ENCODE measurements at places on chromosomes 2 and 18. TPM values are rescaled to one million over a fixed set of nuclear protein-coding genes. Genes with fewer than 3 reads are reported as not detected.

GRCh38 chr2:44655401-44655864, 286.1 kb upstream of the SIX3 start:
- H3K4me1 ChIP-seq: no peaks in the 10 kb centered on the region
- no peak for DNase-seq
- no peak overlapping the region for H3K4me3 ChIP-seq
- H3K27me3 ChIP-seq: no peaks in the 10 kb centered on the region
- no peak overlapping the region for H3K27ac ChIP-seq

DNA sequence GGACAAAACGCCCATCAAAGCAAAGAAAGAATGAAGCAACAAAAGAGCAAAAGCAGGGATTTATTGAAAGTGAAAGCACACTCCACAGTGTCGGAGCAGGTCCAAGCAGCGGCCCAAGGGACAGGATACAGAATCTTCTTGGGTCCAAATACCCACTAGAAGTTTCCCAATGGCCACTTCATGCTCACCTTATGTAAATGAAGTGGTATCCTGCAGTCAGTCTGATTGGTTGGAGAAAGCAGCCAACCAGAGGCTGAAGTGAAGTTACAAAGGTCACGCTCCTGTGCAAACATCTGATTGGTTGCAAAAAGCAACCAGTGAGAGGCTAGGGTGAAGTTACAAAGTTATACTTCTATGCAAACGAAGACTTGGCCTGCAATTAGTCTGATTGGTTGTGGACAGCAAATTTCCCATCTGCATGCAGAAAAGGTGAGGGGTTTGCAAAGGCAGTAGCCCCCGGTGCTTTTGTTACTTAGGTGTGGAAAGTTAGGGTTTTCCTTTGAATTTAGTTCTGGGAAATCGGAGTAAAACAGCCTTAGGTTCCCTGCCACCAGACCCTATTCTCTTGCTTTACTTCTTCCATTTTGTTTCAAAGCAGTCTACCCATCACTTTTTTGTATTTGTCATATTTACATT, 12.9 kb downstream of the DUSP19 start:
- H3K27me3 ChIP-seq: no peaks in the 10 kb centered on the region
- no peak overlapping the region for H3K27ac ChIP-seq
- H3K36me3 ChIP-seq: no peaks in the 10 kb centered on the region
- H3K4me1 ChIP-seq: no peaks in the 10 kb centered on the region

PAX8 gene
- 1.8 TPM for total RNA-seq

GRCh38 chr2:201904538-201905420, 98.4 kb downstream of the CDK15 start:
- H3K4me3 ChIP-seq: no peak overlapping the region
- no peak overlapping the region for H3K27ac ChIP-seq
- H3K36me3 ChIP-seq: no peaks in the 10 kb centered on the region
- H3K4me1 ChIP-seq: peaks cover 3% of the 10 kb centered on the region

DNA sequence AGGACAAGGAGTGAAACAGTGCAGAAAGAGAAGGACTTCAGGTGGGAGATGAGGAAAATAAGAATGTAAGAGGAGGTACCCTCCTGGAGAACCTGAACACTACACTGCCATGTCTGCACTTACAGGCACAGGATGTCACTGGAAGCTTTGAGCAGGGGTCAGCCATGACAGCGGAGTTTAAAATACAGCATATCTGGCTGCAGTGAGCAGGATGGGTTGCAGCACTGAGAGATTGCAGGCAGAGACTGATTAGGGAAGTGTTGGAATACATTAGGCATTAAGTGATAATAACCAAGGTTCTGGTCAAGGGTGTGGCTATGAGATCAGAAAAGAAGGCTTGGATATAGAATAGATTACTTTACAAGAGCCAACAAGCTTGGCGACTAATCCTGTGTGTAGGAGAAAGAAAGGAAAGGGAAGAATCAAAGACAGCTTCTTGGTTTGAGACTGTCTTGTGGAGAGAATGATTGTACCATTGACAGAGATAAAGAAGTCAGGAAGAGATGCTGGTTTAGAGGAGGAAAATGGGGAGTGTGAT, 171.1 kb upstream of the RBMS1 start:
- no peak overlapping the region for H3K4me3 ChIP-seq
- no peak overlapping the region for H3K27ac ChIP-seq
- peaks cover 26% of the 10 kb centered on the region for H3K4me1 ChIP-seq
- DNase-seq: no peak

DNA sequence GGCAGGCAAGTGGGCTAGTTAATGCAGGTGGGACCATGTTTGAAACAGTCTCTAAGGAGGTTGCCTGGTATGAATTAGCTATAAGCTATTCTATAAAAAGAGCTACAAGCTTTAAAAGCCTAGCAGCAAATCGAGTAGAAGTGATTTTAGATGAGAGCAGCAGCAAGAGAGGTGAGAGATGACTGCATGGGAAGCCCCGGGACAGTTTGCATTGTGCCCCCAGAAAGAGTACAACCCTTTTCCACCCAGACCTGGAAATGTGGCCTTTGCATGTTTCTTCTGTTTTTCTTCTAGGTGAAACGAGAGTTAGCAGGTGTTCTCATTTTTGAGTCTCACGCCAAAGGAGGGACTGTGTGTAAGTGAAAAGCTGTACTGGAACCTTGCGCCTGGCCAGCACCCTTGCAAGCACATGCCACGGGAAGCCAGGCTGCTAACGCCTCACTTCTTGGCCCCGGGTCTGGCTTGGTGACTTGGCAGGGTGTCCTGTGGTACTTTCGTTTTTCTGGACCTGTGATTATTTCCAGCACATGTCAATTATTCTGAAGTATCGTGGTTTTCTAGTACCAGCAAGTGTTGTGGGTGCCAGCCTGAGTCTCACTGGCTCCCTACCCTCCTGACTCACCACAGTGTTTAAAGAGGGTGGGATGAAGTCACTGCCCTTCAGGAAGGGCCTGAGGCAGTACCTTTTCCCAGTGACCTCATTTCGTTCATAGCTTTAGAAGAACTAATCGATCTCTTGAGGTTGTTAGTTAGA, 90.3 kb upstream of the MAP3K20 start:
- H3K36me3 ChIP-seq: no peaks in the 10 kb centered on the region
- no peak overlapping the region for H3K27ac ChIP-seq
- H3K27me3 ChIP-seq: peaks cover 14% of the 10 kb centered on the region
- H3K4me1 ChIP-seq: peaks cover 6% of the 10 kb centered on the region

DNA sequence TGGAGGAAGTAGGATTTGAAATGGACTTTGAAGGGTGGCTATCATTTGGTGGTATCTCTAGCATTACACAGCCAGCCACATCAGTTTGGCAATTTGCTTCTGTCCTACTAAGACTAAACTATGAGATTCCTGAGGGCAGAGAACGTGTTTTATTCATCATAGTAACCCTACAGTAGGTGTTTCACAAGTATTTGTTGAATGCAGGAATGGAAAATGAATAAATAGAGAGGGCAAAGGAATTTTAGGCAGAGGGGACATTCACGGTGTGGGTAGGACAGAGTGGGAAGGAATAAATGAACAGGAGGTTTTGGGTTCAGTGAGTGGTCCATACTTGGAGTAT, 15.7 kb upstream of the GPR39 start:
- H3K4me1 ChIP-seq: no peaks in the 10 kb centered on the region
- no peak overlapping the region for H3K4me3 ChIP-seq
- H3K27me3 ChIP-seq: no peaks in the 10 kb centered on the region
- DNase-seq: no peak

GRCh38 chr18:57208047-57208446, 61.2 kb downstream of the BOD1L2 start:
- H3K4me3 ChIP-seq: no peak overlapping the region
- no peak overlapping the region for H3K27ac ChIP-seq
- peaks cover 28% of the 10 kb centered on the region for H3K27me3 ChIP-seq
- no peaks in the 10 kb centered on the region for H3K36me3 ChIP-seq
- no peak for DNase-seq

GATA6 gene
- not detected for total RNA-seq

- no peak overlapping the region for H3K27ac ChIP-seq
- peaks cover 8% of the 10 kb centered on the region for H3K4me1 ChIP-seq
- no peak for DNase-seq
- H3K27me3 ChIP-seq: no peaks in the 10 kb centered on the region
- H3K4me3 ChIP-seq: no peak overlapping the region
These were observed 18.9 kb downstream of the LDAH start for GRCh38 chr2:20803974-20804373.

MAB21L4 gene
- total RNA-seq: not detected

CABLES1 gene
- total RNA-seq: not detected

DNA sequence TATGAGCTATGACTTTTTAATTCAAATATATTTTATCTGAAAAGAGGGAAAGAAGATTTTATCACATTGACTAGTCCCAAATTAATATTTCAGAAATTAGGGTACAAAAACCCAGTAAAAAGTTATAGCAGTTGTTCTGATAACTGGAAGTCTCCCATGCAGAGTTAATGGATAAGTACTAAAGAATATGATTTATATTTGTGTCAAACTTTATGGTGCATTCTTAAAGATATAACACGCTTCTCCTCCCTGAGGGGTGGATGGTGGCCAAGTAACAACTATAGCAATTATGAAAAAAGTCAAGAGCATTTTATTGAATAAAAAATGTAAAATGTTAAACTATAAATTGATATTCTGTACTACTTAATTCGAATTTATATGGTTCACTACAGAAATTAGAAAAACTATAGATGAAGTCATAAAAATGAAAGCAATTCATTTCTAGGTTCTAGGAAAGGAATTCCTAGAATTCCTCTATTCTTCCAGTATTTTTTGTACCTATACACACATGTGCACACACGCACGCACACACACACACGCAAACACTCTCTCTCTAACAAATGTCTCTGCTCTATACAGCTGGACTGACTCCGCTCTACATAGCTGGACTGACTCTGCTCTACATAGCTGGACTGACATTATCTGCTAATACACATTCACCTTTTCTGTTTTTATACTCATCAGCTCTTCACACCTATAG, 111.3 kb downstream of the PRELID3A start:
- no peaks in the 10 kb centered on the region for H3K36me3 ChIP-seq
- H3K27me3 ChIP-seq: no peaks in the 10 kb centered on the region
- H3K4me3 ChIP-seq: no peak overlapping the region
- no peak overlapping the region for H3K27ac ChIP-seq
- no peaks in the 10 kb centered on the region for H3K4me1 ChIP-seq

GRCh38 chr2:120930236-120930635, 194.6 kb downstream of the GLI2 start:
- H3K4me3 ChIP-seq: no peak overlapping the region
- no peaks in the 10 kb centered on the region for H3K27me3 ChIP-seq
- no peaks in the 10 kb centered on the region for H3K36me3 ChIP-seq
- no peaks in the 10 kb centered on the region for H3K4me1 ChIP-seq
- DNase-seq: no peak

- H3K4me1 ChIP-seq: peaks cover 47% of the 10 kb centered on the region
- H3K27me3 ChIP-seq: no peaks in the 10 kb centered on the region
- peak overlapping the region; percentile 98 for H3K27ac ChIP-seq
- peak overlapping the region; percentile 88 for H3K4me3 ChIP-seq
These were observed 24.1 kb upstream of the NMUR1 start for GRCh38 chr2:231554327-231554726.

- no peak for DNase-seq
- no peaks in the 10 kb centered on the region for H3K36me3 ChIP-seq
- H3K27me3 ChIP-seq: no peaks in the 10 kb centered on the region
- no peak overlapping the region for H3K4me3 ChIP-seq
- H3K27ac ChIP-seq: no peak overlapping the region
These were observed 2.4 kb downstream of the NEU4 start for GRCh38 chr2:241811201-241811951.

ZNF892 gene
- total RNA-seq: 4.1 TPM

DNA sequence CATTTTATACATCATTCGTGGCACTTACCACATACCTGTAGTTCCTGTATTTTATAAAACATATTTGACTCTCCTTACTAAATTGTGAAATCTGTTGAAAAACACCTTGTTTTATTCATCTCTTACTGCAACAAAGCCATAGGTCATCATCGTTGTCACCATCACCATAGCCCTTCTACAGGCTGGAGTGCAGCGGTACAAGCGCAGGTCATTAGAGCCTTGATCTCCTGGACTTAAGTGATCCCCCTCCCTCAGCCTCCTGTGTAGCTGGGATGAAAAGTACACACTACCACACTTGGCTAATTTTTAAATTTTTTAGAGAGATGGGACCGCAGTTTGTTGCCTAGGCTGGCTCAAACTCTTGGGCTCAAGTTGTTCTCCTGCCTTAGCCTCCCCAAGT, 184.2 kb downstream of the PHLPP1 start:
- DNase-seq: no peak
- H3K36me3 ChIP-seq: peaks cover 9% of the 10 kb centered on the region
- no peak overlapping the region for H3K4me3 ChIP-seq
- no peak overlapping the region for H3K27ac ChIP-seq
- H3K27me3 ChIP-seq: no peaks in the 10 kb centered on the region

- no peaks in the 10 kb centered on the region for H3K4me1 ChIP-seq
- no peak overlapping the region for H3K27ac ChIP-seq
- H3K4me3 ChIP-seq: no peak overlapping the region
- no peaks in the 10 kb centered on the region for H3K36me3 ChIP-seq
These were observed 44.5 kb downstream of the EML6 start for GRCh38 chr2:54767921-54768320.

DNA sequence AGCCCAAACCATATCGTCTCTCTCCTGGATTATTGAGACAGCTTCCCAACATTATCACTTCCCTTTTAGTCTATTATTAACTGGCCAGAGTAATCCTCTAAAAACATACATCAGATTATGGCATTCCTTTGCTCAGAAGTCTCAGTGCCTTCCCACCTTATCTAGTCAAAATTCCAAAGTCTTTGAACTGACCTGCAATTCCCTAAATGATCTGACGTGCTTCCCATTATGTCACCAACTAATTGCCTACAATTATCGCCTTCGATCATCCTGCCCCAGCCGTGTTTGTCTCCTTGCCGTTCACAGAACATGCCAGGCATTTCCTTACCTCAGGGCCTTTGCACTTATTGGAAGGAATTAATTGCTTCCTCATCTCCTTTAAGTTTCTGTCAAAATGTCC, 332.4 kb downstream of the IRS1 start:
- H3K4me1 ChIP-seq: no peaks in the 10 kb centered on the region
- no peak for DNase-seq
- H3K4me3 ChIP-seq: no peak overlapping the region
- H3K27me3 ChIP-seq: no peaks in the 10 kb centered on the region
- H3K27ac ChIP-seq: no peak overlapping the region
- H3K36me3 ChIP-seq: no peaks in the 10 kb centered on the region

NDC80 gene
- 24.5 TPM for total RNA-seq

All from natural killer cell treated with Interleukin-12 subunit alpha and Interleukin-12 subunit beta and Interleukin-15 and Interleukin-18, amount 100 ng/mL, for 72 hours (primary cell).